ENCODE measurements at places on chromosomes 2 and 18. TPM values are rescaled to one million over a fixed set of nuclear protein-coding genes. Genes with fewer than 3 reads are reported as not detected.

DNA sequence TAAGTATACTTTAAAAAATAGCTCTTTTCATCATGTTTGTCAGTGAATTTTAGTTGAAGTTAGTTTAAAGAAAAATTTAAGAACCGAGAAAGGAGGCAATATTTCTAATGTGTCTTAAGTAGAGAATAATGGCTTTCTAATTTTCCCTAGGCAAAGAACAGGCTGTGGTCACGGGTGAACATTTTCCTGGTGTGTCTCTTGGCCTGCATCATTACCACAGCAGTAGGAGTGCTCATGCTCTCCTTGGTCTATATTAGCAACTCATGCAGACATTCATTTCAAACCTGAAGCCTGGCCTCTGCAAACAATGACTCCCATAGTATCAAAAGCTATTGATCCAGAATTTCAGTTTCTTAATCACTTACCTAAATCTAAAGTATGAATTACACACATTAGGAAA lies 57.4 kb downstream of the C18orf54 start:
- DNase-seq: no peak

GRCh38 chr2:223941579-223942277 lies 3.4 kb downstream of the WDFY1 start:
- no peak for DNase-seq

GRCh38 chr2:129035992-129036391 lies 717.3 kb upstream of the HS6ST1 start:
- DNase-seq: no peak

GRCh38 chr18:9446839-9447238 lies 28.5 kb upstream of the RALBP1 start:
- DNase-seq: no peak

DNA sequence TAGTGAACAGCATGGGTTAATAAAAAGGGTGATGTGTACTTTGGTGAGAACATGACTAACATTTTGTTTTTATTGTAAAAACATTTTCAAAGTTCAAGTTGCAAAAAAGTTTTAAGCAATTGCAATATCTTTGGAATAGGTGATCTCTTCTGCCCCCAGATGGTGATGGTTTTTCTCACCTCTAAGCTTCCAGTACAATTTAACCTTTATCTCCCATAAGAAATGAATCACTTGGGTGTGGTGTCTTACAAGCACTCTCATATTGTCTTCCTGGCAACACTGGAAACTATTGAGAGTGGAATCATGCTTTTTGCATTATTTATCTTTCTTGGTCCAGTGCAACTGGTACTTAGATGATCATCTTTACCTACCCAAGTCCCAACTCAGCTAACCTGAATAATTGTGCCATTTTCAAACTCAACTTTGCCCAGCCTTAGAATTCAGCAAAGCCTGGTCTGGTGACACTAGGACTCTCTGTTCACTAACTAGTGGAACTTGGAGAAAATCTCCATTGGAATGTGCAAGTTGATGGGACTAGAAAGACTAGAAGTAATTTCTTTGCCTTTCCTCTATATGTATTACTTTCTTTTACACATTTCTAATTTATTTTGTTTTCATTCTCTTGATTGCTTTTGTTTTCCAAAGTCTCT lies 964.7 kb upstream of the ZEB2 start:
- DNase-seq: no peak

- DNase-seq: no peak
Measured at GRCh38 chr2:154207288-154208047, 335.7 kb downstream of the GALNT13 start.

GRCh38 chr18:28043631-28044030 lies 133.3 kb downstream of the CDH2 start:
- DNase-seq: no peak

DNA sequence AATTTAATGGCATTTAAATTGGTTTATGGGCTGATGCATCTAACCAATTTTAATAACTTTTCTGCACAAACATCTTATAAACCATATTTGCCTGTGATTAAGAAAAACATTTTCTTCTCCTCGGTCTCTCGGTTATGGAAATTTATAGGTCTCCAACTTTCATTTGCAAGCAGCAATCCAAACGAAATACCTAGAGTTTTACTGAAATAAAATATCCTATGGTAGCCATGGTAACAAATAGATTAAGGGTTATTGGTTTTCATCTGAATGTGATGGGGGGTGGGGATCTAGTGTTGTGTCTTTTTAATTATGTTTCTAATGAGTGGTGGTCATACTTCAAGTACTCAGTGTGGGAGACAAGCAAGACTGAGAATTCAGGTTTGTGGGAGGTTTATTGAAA lies 2.9 kb downstream of the KLHL29 start:
- no peak for DNase-seq

DNA sequence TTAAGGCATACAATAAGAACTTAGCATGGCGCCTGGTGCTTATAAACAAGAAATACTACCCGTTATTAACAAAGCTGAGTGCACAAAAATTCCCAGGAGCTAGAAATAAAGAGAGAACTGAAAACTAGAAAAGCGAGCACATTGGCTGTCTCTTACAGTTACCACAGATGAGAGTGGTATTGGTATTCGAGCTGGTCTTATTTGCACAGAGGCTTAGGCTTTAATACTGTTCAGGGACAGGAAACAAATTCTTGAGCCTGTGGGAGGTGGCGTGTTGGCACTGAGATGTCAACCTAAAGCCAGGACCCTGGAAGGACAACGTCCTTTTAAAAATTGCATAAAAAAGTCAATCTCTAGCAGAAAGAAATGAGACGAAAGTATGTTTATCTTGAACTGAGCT lies 67.3 kb upstream of the IGFBP2 start:
- no peak for DNase-seq

GRCh38 chr2:105244451-105244850 lies 2.9 kb downstream of the GPR45 start:
- DNase-seq: no peak

GRCh38 chr2:156005999-156006712 lies 326.4 kb downstream of the NR4A2 start:
- no peak for DNase-seq

DNA sequence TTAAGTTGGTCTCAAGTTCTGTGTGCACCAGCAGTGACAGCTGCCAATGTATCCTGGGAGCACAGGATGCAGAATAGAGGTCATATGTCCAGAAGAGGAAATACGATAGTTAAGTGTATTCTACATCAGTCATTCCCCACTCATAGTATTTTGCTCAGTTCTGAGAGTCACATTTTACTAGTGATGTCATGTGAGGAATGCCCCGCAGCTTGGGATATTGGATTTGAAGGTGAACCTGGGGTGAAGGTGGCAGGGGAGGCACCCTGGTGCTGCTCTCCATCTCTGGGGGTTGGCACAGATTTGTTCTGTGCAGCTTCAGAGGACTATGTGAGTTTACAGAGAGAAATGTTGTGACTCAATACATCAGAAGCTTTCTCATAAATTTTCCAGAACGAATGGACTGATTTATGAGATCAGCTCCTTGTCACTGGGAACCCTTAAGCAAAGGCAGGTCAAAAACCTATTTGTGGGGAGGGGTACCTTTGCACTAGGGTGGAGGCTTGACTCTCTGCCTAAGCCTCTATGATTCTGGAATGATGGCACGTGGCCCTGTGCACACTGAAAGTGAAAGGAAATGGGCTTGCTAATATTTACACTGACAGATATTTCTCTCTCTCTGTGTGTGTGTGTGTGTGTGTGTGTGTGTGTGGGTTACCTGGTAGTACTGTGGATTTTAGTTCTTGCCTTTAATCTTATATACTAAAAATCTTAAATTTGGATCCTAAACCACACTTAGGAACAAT lies 95.9 kb downstream of the NEB start:
- no peak for DNase-seq

- no peak for DNase-seq
Measured at GRCh38 chr2:222753251-222753824, 81.9 kb downstream of the MOGAT1 start.

TRIM54 gene
- polyA plus RNA-seq: 5.8 TPM

MYO7B gene
- not detected for polyA plus RNA-seq

UGT1A3 gene
- polyA plus RNA-seq: not detected
